ENCODE measurements at places on chromosomes 16 and 17. TPM values are rescaled to one million over a fixed set of nuclear protein-coding genes. Genes with fewer than 3 reads are reported as not detected.
A peak's percentile ranks its signal among the peaks of the same experiment; 100 is the strongest.

DNA sequence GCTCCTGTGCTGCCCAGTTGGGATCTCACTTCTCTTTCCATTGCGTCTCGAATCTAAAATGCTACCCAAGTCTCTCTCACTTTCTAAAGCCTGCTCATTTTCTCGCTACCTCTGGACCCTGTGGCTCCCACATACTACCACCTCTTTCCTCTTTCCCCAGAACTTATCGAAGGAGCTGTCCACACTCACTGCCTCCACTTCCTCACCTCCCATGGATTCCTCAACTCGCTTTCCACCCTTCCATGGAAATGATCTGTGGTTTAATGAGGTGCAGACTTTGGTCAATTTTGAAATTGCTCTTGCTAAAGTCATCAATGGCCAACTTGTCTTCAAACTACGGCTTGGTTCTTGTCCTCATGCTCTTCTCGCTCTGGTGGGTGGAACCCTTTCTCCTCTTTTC lies 37.2 kb upstream of the ETV4 start:
- DNase-seq = no peak

DNA sequence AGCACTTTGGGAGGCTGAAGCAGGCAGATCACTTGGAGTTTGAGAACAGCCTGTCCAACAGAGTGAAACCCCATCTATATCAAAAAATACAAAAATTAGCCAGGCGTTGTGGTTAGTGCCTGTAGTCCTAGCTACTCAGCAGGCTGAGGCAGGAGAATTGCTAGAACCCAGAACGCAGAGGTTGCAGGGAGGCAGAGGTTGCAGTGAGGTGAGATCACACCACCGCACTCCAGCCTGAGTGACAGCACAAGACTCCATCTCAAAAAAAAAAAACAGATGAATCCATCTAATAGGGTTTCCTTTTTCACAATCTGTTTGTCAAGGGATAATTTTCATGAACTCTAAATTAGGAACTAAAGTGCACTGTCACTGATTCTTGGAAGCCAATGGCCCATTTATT lies 99.0 kb downstream of the PARN start:
- DNase-seq = no peak

- no peak for DNase-seq
These were observed 4.4 kb downstream of the NECAB2 start for GRCh38 chr16:83972256-83973008.

DNA sequence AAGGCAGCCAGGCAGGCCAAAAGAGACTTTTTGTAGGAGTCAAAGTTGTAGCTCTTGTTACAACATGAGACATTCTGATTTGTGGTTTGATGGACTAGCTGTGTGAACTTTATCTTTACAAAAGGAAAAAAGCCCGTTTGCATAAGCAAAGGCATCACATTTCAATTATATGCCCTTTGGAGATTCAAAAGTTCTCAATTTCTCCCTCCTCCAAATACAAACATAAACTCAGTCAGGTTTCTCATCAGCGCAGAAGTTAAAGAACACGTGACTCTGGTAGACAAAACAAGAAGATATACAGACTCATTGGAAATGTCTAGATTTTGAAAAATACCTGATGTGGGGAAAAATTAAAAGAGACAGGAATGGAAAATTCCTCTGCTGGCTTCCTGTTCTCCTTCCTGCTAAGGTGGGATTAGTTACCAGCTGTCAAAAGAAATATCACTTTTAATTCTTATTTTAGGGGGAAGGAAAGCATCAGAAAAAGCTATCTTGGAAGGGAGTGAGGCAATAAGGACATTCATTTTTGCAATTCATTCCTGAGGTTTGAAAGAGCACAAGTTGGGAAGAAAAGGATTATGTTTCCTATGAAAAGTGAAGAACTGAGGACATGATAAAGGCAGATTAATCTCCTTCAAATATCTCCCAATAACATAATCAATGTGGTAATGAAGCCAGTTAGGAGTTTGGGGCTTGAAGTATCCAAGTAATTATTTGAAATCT lies 4.6 kb upstream of the KCNJ16 start:
- no peak for DNase-seq

DNA sequence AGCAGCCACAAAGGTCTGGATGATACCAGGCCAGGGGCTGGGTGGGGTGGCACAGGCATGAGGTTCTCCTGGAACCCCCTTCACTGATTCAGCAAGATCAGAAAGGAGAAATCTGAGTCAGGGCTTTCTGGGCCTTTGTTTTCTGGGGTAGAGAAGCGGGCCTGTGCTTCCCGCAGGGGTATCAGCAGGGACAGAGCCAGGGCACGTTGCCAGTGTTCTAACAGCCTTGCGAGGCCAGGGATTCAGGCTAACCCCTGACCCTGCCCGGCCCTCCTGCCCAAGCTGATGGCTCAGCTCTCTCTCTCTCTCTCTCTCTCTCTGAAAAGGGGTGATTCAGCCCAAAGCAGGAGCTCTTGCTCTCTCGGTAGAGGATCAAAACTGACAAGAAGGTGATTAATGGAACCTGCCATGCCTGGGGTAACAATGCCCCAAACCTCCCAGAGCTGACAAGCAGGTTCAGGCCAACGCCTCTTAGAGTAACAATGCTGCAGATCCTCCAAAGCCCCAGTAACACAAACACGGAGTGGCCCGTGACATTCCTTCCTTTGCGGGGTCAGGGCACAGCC lies 2.0 kb upstream of the KRT13 start:
- no peak for DNase-seq

DNA sequence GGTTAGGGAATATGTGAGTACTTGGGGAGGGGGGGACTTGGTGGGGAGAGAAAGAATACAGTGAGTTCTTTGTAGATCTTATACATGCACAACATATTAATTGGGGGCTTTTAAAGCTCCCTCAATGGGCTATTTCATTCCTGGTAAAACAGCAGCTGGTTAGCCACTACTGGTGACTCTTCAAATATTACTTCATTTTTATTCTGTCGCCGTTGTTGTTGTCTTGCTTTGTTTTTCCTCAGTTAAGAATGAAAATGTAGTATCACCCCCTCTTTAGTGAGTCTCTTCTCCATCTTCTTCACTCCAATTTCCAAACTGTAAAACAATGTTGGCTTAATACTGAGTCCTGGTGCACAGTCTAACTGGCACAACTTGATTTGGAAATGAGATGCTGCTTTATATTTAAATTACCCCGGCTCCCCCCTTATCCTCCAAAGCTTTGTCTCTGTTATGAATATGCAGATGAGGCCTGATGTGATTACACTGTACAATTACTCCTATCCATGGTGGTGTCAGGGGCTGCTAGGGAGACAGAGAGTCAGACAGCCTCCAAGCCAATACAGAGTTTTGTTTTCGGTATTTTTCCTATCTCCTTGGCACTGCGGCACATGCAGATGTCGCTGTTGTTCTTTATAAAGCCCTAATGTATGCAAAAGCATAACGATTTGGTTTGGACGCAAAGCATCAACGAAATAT lies 256.9 kb upstream of the PMFBP1 start:
- no peak for DNase-seq

GRCh38 chr16:57089406-57089805 lies 3.0 kb upstream of the CPNE2 start:
- DNase-seq = no peak

- DNase-seq = no peak
These were observed 112.5 kb downstream of the WWOX start for GRCh38 chr16:78211946-78212345.

DNA sequence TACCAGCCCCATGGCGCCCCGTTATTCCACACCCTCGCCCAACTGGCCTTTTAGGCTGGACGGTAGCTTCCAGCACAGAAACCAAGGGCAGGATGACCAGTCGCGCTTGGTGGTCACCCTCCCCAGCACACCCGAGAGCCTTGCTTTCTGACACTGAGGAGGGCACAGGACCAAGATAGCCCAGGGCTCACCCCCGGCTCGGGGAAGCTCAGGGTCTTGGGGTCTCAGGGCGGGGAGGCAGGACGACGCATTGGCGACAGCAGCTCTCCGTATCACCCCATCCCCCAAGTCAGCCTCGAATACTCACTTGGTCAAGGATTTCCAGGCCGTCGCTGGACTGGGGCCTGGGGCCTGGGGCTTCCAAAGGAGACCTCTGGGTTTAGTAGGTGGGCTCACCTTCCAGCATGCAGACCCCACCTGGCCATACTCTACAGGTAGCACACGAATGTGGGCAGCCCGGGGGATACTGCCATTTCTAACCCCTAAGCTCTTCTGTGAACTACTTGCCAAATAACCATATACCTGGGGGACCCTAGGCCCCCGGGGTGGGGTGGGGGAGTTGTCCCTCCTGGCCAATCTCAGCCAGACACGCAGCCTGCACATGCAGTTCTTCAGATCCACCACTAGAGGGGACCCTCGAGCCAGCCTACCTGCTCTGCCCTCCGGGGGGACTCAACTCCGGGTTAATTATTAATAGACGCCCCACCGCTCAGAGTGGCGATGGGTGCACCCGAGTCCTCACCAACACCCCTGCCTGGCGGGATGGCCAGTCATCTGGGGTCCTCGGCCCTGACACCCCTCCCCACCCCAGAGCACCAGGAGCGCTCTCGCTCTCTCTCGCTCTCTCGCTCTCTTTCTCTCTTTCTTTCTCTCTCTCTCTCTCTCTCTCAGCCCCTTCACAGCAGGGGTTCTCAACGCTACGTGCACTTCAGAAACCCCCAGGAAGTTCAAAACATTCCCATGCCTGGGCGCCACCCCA lies 30.0 kb downstream of the TBC1D16 start:
- DNase-seq = peak; percentile 70

- no peak for DNase-seq
These were observed 142.9 kb downstream of the RAB11FIP4 start for GRCh38 chr17:31534223-31534888.

- no peak for DNase-seq
These were observed 9.4 kb upstream of the CMTM4 start for GRCh38 chr16:66705790-66706505.

- DNase-seq = no peak
These were observed 26.6 kb downstream of the GOSR2 start for GRCh38 chr17:46949291-46950174.

- no peak for DNase-seq
These were observed 1.4 kb downstream of the SARM1 start for GRCh38 chr17:28372945-28373274.

- DNase-seq = no peak
These were observed 14.6 kb upstream of the DHX8 start for GRCh38 chr17:43469145-43469544.

DNA sequence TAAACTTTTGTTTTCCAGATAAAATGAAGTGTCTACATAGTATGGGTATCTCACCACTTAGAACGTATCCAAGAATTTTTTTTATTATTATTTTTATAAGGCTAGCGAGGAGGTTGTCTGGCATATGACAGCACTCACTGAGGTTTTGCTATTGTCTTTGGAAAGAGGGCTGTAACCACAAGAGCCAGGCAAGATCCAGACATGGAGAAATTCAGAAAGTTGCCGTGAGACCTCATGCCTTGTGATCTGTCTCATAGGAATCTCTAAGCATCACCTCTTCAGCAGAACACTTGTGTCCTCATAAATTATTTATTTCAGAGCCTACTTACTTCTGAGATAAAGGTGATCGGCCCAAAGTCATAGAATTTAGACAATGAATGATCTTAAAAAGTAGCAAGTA lies 410.8 kb downstream of the CDH11 start:
- no peak for DNase-seq

GRCh38 chr17:40348562-40349476 lies 15.7 kb downstream of the GJD3 start:
- no peak for DNase-seq

DNA sequence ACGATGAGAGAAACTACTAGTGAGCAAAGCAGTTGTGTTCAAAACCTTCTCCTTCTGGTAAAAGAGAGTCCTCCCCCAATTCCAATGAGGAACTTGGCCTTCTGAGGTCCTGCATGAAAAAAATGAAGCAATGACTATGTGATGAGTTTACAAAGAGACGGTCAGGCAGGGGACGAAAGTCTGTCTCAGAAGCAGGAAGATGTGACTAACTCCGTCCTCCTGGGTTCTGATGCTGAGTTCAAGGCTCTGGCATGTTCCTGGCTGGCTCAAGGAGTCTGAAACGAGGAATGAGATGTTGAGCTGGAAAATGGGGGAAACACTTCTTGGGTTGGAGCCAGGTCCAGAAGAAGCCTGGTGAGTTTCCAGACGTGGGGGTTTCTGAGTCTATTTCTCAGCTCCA lies 129.6 kb downstream of the CPPED1 start:
- no peak for DNase-seq

GRCh38 chr16:63896383-63897109 lies 1225.3 kb downstream of the CDH11 start:
- DNase-seq = no peak

GRCh38 chr17:64326420-64327054 lies 63.5 kb upstream of the TEX2 start:
- DNase-seq = no peak

GRCh38 chr17:58516644-58517377 lies 2.4 kb upstream of the MTMR4 start:
- no peak for DNase-seq

- DNase-seq = no peak
These were observed 78.0 kb downstream of the ABCC6 start for GRCh38 chr16:16145286-16145685.

DNA sequence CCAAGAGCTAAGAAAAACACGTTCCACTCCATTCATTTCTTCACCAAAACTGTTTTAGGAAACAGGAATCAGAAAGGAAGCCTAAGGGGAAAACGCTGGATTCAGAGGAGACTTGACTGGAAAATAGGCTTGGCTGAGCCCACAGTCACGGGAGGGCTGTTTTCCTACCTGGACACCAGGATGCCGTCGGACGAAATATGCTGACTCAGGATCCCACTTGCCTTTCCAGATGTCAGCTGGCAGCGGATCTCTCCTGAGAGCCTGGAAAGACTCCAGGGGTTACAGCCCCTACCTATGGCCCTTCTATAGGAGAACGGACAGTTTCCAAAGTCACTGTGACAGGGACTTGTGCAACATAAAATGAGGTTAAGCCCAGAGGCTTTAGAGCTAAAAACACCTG lies 245.1 kb downstream of the C16orf95 start:
- no peak for DNase-seq

Gene KLHL10
- not detected for total RNA-seq

Gene SEPTIN1
- total RNA-seq = 2.3 TPM

Gene ZNF385C
- total RNA-seq = 2.7 TPM

Gene AGRP
- total RNA-seq = not detected

Gene TBC1D3K
- total RNA-seq = not detected

Gene CES5A
- total RNA-seq = not detected

Gene RTN4RL1
- total RNA-seq = 12.4 TPM

Gene KCNJ2
- 2.6 TPM for total RNA-seq

Gene EVPLL
- not detected for total RNA-seq

Gene ADCY9
- 4.9 TPM for total RNA-seq

Gene CEP112
- 24.5 TPM for total RNA-seq

Gene CCL5
- total RNA-seq = not detected

Gene GRAPL
- not detected for total RNA-seq

Gene SRL
- 0.09 TPM for total RNA-seq

Gene ANKRD40CL
- total RNA-seq = not detected

Gene TPSD1
- total RNA-seq = not detected

Gene PRSS21
- not detected for total RNA-seq

Gene UMOD
- 0.11 TPM for total RNA-seq

Gene KCTD11
- 12.4 TPM for total RNA-seq

Gene MYO1C
- total RNA-seq = 64.4 TPM

Gene ENPP7
- total RNA-seq = not detected
